ENCODE measurements at places on chromosomes 3 and 15.
A peak's percentile ranks its signal among the peaks of the same experiment; 100 is the strongest.

GRCh38 chr3:63523100-63523499 is 129.4 kb upstream of the SNTN start:
- no peak for DNase-seq

- DNase-seq: no peak
These were observed 15.8 kb downstream of the IQSEC1 start for GRCh38 chr3:13057282-13058040.

- DNase-seq: no peak
These were observed 33.1 kb downstream of the BHLHE40 start for GRCh38 chr3:5012367-5012766.

DNA sequence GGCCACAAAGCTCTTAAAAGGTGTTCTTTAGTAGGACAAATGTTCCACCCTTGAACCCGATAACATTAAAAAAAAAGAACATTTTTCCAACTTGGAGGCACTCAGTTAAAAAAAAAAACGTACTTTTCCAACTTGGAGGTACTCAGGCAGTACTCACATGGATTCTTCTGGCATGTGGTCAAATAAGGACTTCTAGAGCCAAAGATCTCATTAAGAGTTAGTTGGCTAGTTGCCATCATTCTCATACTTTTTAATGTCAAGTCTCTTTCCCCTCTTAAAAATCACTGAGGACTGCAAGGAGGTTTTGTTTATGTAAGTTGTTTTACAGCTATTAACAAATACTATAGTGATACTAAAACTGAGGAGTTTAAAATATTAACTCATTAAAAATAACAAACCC is 101.0 kb downstream of the CADPS start:
- DNase-seq: no peak

- DNase-seq: no peak
These were observed 154.3 kb upstream of the RORA start for GRCh38 chr15:61383421-61383820.

- no peak for DNase-seq
These were observed 68.8 kb upstream of the ABHD2 start for GRCh38 chr15:89019436-89019835.

DNA sequence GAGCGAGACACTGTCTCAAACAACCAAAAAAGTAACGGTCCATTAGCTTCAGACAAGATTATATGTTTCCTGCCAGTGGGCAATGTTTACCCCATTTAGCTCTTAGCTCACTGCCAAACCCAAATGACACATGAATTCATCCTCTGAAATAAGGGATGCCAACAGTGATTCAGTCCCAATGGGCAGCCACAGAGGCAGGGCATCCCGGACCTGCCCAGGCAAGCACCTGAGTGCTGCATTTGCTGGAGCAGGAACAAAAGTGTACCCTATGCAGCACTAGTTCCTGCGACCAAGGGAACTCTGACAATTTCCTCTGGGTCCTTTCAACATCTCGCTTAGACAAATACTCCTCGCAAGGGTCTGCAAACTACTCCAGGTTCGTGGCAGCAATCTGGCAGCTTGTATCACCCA is 8.0 kb downstream of the IP6K2 start:
- no peak for DNase-seq

DNA sequence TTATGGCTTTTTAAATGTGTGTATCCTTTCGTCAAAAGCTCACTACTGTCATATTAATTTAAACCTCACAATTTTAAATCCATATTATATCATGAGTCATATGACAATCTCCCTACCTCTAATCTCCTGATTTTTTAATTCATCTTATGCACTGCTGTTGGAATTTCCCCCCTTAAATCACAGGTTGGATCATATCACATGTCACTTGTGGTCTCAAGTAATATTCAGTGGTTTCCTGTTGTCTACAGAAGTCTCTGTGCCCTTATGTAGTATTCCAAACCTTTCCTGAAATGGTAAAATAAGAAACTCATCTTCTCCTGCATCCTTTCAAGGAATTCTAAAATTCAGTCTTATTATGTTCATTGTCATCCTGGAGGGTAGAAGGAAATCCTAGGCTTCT is 116.0 kb upstream of the CBLB start:
- no peak for DNase-seq

GRCh38 chr3:24505691-24506550 is 11.3 kb upstream of the THRB start:
- DNase-seq: no peak

GRCh38 chr3:167783781-167784180 is 48.3 kb downstream of the SERPINI1 start:
- no peak for DNase-seq

DNA sequence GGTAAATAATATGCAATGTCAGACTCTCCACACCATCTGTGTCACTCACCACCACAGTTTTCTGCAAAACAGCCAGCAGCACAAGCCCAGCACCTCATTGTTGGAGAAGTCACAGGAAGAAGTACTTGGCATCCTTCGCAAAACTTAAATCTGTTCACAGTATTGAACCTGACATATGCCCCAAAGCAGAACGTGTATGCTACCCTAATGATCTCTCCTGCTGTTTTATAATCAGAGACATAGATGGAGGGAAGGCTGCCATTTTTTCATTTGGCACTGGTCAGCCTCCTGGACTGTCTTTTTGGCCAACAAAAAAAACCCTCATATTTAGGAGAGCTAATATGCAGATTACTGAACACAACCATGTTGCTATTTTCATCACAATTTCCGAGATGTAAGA is 1272.9 kb downstream of the ROBO1 start:
- no peak for DNase-seq

DNA sequence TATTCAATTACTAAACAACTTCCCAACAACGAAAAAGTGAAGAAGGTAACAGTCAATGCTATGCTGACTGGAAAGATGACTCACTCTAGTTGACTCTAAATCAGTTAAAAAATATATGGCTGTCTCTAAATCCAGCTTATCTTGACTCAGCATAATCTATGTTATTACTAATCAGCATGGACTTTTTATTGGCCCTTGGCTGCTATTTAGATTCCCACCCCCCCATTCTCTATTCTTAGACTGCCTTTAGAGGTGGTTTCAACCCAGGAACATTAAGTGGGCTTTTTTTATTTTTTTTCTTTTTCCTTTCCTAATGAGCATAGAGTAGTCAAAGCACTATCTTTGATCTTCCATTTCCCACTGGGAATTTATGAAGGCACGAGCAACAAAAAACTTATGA is 1.9 kb downstream of the PCOLCE2 start:
- DNase-seq: no peak

DNA sequence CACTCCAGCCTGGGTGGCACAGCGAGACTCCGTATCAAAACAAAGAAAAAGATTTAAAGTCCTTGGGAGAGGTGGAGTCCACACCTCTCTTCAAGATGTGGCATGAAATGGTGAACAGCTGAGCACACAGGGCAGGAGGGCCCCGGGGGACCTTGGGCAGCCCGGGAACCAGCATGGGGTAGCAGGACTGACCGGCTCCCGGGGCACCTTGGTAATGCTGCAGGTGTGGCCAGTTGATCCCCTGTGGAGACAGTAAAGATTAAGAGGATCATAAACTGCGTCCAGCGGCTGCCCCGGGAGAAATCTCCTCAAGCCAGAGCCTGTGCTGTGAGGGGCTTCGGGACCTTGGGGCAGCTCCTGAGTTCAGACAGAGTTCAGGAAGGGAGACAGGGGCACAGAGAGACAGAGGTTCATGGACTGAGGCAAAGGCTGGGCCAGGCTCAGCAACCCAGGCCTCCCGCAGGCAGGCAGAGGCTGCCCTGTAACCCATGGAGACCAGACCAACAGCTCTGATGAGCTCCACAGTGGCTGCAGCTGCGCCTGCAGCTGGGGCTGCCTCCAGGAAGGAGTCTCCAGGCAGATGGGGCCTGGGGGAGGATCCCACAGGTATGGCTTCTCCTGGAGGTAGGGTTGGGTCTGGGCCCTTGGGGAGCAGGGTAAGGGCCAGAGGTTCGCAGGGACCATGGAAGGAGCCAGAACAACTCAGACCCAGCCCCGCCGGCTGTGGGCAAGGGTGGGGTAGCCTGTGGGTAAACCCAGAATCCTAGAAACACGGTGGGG is at the start of gene NR2E3:
NR2E3 (plus strand) TSS at position 299 of the 780 bp plus-strand sequence; CDS start at position 489, 190 bp downstream.
- no peak for DNase-seq

GRCh38 chr15:68646156-68646555 is 67.4 kb downstream of the CORO2B start:
- DNase-seq: no peak

DNA sequence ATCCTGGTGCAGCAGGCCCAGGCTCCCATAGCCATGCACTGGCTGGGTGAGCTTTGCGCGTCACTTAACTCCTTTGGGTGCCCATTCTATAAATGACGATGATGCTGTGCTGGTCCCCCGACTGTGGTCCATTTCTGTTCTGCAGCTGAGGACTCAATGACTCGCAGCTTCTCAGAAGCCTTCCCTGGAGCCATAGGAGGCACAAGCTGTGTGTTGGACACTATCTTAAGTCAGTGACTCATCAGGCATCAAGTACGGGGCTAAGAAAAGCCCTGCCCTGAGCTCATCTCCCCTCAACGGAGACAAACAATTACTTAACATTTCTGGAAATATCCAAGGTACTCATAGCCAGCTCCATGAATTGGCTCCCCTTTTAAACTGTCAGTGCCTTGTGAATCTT is 13.8 kb upstream of the MUSTN1 start:
- DNase-seq: no peak

GRCh38 chr15:76449455-76449854 is 112.9 kb downstream of the ISL2 start:
- no peak for DNase-seq

GRCh38 chr15:40232625-40233070 is 6.2 kb upstream of the PAK6 start:
- DNase-seq: no peak

DNA sequence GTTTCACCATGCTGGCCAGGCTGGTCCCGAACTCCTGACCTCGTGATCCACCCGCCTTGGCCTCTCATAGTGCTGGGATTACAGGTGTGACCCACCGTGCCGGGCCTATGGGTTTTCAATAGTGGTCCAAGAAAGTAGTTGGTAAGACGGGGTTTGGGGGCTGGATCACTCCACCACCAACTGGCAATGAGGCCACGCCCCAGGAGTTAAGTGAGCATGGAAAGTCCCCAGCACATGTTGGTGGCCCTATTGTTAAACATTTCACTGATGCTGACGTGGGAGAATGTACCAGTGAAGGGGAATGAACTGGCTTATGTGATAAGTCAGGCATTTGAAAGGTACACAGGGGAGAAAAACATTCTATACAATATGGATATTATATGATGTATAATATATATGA is 80.4 kb downstream of the CHRD start:
- DNase-seq: no peak

DNA sequence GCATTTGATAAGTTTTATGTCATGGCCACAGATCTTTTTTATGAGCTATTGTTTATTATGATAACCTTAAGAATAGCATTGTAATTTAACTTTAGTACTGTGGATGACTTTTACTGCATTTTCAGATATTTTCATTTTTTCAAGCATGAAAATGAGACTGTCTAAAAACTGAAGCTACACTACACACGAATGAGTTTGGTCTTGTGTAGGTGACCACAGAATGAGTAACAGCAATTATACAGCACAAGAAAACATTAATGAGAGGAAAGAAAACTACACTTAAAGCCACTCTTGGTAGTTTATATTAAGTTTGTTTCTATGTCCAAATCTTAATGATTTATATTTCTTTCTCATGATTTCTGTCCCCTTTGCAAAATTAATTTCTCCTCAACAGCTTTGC is 809.2 kb downstream of the NAALADL2 start:
- no peak for DNase-seq

DNA sequence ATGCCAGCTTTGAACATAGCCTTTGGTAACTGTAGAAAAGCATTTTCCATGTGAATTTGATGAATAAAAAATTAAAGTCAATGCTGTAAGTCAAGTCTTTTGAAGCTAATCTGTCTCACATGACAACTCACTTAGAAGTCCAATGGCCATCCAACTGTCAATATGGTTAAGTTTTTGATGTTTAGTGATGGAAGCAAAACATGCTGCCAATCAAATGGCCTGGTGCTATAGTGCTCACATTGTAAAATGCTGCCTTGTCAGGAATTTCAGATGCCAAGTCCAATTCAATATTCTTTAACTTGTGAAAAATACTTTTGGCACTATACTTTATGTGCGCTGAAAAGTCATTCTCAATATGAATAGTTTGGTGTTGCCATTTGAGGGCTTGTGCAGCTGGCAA is 1361.8 kb upstream of the ALCAM start:
- no peak for DNase-seq

GRCh38 chr3:161372321-161373260 is 1.3 kb upstream of the SPTSSB start:
- peak; percentile 16 for DNase-seq

- no peak for DNase-seq
These were observed 10.7 kb upstream of the TASOR start for GRCh38 chr3:56693750-56694149.

GRCh38 chr15:34582461-34583371 is 735 bp downstream of the GOLGA8B start:
- peak; percentile 26 for DNase-seq

DNA sequence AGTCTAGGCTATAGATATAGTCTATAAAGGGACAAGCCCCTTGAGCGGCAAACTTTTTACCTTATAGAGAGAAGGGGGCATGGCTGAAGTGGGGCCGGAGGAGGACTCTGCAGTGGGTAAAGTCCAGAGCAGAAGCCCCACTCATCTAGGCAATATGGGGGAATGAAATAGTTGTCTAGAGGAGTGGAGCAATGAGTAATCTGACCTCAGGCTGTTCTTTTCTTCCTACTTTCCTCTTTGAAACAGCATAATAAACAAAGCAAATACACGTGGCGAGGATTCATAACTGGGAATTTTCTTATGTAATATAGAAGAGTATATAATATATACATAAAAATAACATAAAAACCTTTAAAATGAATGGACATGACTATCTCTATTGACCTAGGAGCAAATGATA is 546.4 kb upstream of the ZNF385D start:
- no peak for DNase-seq

- DNase-seq: no peak
These were observed 315.8 kb upstream of the SATB1 start for GRCh38 chr3:18740631-18741583.

GRCh38 chr15:70088455-70088854 is 9.3 kb downstream of the TLE3 start:
- DNase-seq: no peak

DNA sequence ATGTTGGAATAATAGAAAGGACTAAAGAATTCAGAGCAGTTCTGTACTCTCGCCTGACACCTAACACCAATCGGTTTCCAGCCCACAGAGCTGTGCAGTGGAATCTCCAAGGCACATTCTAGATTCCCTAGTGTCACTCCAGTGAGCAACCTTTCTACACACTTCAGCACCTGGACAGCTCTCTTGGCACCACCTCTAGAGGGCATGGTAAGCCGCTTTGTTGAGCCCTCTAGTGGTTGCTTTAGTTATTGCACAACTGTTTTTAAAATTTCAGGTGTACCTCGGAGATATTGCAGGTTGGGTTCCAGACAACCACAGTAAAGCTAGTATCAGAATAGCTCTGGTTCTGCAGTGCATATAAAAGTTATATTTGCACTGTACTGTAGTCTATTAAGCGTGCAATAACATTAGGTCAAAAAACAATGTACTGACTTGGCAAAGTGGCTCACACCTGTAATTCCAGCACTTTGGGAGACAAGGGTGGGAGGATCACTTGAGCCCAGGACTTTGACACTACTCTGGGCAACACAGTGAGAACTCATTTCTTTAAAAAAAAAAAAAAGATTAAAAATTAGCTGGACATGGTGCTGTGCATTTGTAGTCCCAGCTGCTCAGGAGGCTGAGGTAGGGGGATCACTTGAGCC is 26.5 kb upstream of the ERC2 start:
- DNase-seq: peak; percentile 79

GRCh38 chr15:98076021-98076816 is 115.7 kb downstream of the ARRDC4 start:
- no peak for DNase-seq

GRCh38 chr15:93154666-93155065 is 65.7 kb upstream of the RGMA start:
- no peak for DNase-seq

- no peak for DNase-seq
These were observed 31.2 kb downstream of the DPH6 start for GRCh38 chr15:35514759-35515158.
